ENCODE measurements at places on chromosomes 2 and 18.

DNA sequence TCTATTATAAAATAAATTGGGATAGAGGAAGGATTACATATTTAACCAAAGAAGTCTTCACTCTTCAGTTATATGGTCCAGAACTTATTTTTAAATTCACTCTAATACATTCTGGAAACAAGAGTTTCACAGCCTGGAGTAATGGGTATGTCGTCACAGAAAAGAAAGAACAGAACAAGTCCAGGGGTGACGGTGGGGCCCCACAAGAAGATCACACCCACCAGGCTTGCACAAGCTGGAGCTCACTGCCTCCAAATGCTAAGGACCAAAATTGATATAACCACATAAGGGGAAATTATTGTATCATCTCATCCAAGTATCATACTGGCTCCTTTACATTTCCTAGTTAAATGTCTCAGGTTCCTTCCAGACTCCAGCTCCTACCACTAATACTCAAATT is 11.3 kb downstream of the LRPPRC start:
- no peak for DNase-seq

DNA sequence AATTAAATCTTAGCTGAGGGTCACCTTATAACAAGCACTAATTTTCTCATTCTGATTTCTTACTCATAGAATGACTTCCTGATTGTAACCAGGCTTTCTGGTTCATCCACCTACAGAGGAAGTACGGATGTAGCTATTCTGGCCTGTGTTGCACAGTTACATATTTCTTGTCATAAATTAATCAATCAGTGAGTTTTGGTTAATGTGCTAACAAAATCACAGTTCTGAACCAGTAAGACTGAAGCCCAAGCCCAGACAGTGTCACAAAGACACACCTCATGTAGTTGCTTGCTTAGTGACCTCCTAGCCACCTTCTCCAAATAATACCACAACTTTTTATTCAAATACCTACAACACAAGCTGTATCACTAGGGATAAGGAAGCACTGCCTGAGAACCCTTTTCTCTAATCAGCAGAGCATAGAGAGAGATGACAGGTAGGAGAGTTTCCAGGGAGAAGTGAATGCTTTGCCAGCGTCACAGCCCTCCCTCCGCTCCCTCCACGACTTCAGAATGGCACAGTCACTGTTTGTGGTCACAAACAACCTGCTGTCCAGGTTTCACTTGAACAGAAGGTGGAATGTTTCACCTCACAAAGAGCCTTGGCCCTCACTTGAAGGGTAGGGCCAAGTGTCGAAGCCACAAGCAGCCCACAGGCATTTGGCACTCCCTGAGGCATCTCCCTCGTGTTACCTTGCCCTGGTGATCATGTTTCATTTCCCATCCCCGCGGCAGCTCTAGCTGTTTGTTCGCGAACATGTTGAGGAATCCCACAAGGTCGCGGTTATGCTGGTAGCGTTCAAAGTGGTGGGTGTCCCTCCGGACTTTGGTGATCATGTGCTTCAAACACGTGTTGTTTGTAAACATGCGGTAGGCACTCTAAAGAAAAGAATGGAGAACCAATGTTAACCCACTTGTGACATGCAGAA is 120.8 kb upstream of the STK17B start:
- DNase-seq, result no peak

- DNase-seq, result no peak
Measured at GRCh38 chr2:178928077-178928476, 120.9 kb upstream of the TTN start.

DNA sequence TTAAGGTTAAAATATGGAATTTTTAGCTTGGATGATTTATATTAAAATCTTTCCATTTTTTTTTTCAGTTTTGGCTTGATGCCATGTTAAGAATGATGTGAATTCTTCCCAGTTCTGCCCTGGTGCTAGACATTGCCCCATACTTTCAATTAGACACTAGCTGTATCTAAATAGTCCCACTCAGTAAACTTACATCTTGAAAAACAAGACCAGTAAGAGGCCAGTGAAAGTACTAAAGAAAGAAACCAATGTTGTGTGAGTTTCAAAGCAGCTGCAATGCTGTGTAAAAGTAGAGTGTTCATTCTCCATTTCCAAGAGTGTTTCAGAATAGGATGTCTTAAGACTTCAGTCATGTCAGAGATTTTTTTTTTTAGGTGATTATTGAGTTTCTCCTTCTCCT is 40.0 kb upstream of the CYBRD1 start:
- DNase-seq, result no peak
